ENCODE measurements at places on chromosomes 11 and 22.

DNA sequence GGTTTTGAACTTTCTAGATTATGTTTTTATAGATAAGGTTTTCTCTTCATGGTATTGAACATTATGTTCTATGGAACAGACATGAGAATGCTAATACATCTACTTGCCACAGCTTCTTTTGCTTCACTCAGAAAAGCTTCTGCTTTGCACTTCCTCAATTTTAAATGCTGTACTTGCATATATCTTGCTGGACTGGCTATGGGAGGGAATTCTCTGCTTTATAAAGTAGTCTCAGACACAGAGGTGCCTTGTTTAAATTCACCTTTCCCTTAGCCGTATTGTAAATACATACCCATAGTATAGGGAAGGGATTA is 173.9 kb downstream of the DDX10 start:
- DNase-seq: peak; percentile 10

- DNase-seq: no peak
These were observed 250.2 kb downstream of the SWAP70 start for GRCh38 chr11:9914064-9914463.

GRCh38 chr22:46515208-46516111 is 22.0 kb downstream of the CELSR1 start:
- DNase-seq: peak; percentile 68

DNA sequence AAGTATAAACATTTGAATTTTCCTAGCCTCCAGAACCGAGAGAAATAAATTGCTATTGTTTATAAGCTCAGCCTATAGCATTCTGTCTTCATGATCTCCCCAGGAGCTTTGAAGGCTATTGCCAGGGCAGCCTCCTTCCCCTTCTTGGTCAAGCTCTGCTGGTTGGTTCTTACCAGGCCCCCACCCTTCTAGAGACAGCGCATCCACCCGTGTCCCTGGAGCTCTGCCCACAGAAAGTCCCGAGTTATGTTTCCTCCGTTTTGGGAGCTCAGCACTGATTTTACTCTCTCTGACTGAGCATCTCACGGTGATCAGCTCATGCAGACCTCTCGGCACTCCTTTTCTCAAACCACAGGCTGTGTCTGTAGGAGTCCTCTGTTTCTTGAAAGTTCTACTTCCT is 123.8 kb upstream of the SORL1-AS1 start:
- no peak for DNase-seq

GRCh38 chr11:11808992-11809615 is 32.7 kb upstream of the USP47 start:
- no peak for DNase-seq

- DNase-seq: no peak
These were observed 8.7 kb downstream of the SLC22A6 start for GRCh38 chr11:62976109-62976508.

DNA sequence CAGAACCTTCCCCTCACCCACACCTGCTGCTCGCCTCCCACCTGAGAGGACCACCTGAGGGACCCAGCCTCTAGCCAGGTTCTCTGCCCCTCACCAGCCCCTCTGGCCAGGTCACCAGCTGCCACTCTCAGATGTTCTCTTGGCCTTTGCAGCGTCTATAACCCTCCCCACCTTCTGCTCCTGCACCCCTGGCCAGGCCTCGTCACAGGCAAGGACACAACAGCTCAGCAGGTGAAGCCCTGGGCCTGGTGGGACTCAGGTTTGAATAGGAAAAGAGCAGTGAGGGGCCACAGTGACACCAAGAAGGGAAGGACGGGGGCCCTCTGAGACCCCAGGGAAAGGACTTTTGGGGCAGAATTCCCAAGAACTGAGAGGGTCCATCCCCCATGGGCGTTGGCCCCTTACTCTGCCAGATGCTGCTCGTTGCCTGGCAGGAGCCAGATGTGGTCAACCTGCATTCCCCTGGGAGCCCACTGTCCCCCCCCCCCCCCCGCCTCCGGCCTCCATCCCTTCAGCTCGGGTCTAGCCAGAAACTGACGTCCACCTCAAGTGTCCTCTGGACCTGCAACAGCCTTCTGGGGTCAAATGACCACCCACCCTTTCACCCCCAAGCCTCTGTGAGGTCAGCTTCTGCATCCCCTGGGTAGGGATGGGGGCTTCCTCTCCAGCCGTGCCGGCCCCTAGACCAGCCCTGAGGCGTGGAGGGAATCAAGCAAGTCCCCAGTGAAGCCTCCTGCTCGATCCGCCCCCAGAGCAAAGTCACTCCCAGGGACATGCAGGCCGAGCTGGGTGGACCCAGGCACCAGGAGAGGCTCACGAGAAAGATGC is 28.7 kb downstream of the SBF1 start:
- no peak for DNase-seq

GRCh38 chr11:108062336-108062735 is 53.6 kb downstream of the CUL5 start:
- no peak for DNase-seq

DNA sequence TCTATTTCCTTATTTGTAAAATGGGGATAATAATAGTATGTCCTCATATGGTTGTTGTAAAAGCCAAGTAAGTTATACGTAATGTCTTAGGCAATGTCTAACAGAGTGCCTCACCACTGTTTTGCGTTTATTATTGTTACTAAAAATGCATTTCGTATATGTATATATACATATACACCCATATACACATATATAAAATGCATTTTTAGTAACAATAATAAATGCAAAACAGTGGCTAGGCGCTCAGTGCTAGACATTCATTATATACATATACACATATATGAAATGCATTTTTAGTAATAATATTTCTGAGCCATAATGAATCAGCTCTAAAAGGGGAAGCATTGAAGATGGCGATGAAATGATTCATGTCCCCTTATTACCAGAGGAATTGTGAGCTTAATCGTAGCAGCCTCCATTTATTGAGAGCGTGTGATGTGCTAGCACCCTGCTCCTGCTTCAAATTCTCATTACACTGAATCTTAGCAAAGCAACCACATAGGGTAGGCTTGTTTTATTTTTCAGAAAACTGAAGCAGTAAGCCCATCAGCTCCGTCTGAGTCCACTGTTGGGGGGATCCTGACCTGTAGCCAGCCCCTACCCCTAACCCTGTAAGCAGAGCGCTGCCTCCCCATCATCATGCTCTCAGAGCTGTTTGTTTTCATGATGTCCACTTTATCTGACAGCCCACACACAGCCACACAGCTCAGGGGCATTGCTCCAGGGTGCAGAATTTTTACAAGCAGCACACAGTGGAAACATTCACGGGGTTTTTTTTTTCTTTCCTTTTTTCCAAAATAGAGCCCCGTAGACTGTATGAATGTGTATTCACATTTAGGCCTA is 97.1 kb upstream of the NAV2 start:
- DNase-seq: no peak

DNA sequence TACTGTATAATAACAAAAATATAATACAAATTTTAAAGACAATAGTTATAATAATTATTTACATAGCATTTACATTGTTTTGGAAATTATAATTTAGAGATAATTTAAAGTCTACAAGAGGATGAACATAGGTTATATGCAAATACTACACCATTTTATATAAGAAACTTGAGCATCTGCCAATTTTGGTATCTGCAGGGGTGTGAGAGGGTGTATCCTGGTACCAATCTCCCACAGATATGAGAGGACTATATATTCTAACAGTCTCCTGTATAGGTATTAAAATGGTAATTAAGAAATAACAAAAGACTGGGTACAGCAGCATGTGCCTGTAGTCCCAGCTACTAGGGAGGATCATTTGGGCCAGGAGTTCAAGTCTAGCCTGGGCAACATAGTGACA is 134.4 kb downstream of the APOL5 start:
- no peak for DNase-seq

DNA sequence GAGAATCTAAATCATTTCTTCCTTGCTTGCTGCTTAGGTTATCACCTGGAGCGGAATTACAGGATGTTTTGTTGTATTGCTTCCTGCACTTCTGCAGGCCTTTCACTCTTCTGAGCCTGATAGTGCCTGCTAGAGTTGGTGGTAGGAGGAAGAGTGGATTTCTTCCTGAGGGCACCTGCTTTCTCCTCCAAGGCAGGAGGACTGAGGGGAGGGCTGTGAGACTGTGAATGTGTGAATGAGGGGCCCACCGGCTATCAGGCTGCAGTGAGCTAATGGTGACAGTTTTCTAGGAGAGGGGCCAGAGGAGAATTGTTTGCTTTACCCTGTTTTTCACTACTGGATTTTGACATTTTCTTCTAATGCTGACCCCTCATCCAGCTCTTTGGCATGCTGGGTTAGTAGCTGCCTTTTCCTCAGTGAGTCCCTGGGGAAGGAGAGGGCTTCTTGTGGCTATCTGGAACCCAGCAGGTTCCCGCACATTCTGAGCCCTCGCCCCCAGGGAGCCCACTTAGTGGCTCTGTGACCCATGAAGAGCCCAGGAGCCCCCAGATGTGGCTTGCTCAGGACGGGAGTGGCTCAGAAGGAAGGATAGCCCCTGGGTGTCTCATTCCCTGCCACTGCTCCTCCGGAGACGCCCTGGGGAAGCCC is 39.1 kb downstream of the DIXDC1 start:
- DNase-seq: no peak

DNA sequence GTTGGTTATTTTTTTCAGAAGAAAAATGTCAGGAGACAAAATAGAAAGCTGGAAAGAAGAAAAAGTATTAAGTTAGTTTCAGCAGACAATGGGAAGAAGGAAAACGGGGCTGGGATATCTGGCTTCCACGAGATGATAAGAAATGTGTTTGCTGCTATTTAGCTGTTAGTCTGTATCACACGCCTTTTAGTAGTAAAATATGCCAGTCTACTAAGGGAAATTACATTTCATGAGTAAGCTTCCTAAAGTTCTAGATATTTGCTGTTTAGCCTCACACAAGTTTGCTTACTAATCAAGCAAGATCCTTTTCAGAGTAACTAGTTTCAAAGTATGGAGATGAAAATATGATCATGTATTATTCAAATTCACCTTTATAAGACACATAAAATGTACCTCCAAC is 1.5 kb downstream of the OR51B4 start:
- no peak for DNase-seq

GRCh38 chr22:42829302-42829701 is 27.8 kb downstream of the ARFGAP3 start:
- no peak for DNase-seq

GRCh38 chr22:20279662-20280134 is 11.6 kb upstream of the RTN4R start:
- no peak for DNase-seq

- no peak for DNase-seq
These were observed 98.9 kb downstream of the ARHGAP20 start for GRCh38 chr11:110613197-110613918.

- no peak for DNase-seq
These were observed 205.9 kb downstream of the TBC1D22A start for GRCh38 chr22:46968359-46968740.

- DNase-seq: no peak
These were observed 580 bp downstream of the DTX4 start for GRCh38 chr11:59172345-59173079.

DNA sequence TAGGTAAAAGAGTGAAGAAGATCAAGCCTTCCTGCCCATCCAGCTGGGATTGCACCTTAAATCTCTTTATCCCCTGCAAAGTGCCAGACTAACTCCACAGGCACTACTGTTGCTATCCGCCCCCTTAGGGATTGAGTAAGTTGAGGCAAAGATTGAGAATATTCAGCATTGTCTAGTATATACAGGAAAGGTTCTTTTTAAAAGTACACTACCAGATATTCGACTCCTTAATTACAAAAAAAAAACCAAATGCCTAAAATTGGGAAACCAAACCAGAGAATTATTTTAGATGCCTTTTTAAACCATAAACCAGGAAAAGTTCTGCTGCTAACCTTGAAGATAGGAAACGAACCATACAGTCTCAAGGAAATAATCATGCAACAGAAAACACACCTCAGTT is 11.5 kb downstream of the SERPIND1 start:
- no peak for DNase-seq

DNA sequence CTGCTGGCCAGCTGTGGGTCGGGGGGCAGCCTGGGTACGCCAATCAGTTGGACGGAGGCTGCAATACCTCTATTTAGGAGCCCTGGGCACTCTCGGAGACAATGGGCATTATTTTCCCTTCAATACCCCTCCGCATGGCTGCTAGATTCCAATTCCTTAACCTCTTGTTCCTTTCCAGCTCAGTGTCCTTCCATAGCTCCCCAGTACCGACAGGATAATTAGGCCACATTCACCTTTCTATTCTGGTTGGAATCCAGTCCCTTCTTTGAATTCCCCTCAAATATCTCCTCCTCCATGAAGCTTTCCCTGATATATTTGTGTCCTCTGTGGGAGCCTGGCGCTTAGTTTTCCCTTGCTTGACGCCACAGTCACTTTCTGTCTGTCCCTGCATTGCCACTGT is 4.2 kb upstream of the BIK start:
- DNase-seq: no peak

DNA sequence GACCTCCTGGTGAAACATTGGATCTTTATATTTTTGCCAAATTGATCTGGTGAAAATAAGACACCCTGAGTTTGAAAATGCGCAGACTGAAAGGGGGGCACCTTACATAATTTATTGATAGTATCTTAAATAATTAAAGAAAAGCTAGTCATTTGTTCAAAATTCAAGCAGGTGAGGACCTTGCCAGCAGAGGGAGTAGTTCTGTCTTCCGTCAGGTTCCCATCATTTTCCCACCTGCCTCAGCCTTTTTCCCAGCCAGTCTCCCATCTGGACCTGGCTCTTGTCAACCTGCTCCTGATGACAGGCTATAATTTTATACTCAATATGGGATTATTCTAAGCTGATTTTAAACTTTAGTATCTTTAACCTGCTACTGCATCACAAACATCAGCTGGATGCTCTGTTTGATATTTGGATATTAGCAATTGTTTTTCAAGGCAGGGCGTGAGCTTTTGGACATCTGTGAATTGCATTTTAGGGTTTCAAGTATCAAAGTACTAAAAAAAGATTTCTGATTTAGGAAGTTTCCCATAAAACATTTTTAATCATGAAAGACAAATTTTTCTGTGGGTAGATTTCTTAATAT is 132.0 kb downstream of the ELP4 start:
- peak; percentile 48 for DNase-seq

DNA sequence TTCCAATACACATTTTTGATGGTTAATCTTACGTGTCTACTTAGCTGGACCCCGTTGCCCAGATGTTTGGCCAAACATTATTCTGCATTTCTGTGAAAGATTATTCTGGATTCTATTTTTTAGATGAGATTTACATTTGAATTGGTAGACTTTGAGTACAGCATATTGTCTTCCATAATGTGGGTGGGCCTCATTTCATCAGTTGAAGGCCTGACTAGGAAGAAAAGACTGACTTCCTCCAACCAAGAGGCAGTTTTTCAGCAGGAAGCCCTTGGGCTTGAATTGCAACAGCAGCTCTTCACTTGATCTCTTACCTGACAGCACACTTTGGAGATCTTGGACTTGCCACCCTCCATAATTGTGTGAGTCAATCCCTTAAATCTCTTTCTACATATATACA is 58.7 kb downstream of the FDX1 start:
- DNase-seq: no peak
